ENCODE measurements at places on chromosomes 13 and 19. TPM values are rescaled to one million over a fixed set of nuclear protein-coding genes. Genes with fewer than 3 reads are reported as not detected.

Gene PCDH20
- not detected for total RNA-seq

Gene ZGLP1
- total RNA-seq: 2.1 TPM

Gene DPF1
- total RNA-seq: not detected

Gene TMEM86B
- total RNA-seq: 3.8 TPM
